ENCODE measurements at places on chromosomes 2 and 18.

- DNase-seq = no peak
Observed at GRCh38 chr2:19631871-19632270, 269.9 kb downstream of the TTC32 start.

- peak; percentile 64 for DNase-seq
Observed at GRCh38 chr2:120809609-120810440, 74.2 kb downstream of the GLI2 start.

- peak; percentile 67 for DNase-seq
Observed at GRCh38 chr2:182666674-182667314, 49.3 kb upstream of the DNAJC10 start.

- DNase-seq = no peak
Observed at GRCh38 chr2:203934041-203934492, 2.5 kb upstream of the ICOS start.

DNA sequence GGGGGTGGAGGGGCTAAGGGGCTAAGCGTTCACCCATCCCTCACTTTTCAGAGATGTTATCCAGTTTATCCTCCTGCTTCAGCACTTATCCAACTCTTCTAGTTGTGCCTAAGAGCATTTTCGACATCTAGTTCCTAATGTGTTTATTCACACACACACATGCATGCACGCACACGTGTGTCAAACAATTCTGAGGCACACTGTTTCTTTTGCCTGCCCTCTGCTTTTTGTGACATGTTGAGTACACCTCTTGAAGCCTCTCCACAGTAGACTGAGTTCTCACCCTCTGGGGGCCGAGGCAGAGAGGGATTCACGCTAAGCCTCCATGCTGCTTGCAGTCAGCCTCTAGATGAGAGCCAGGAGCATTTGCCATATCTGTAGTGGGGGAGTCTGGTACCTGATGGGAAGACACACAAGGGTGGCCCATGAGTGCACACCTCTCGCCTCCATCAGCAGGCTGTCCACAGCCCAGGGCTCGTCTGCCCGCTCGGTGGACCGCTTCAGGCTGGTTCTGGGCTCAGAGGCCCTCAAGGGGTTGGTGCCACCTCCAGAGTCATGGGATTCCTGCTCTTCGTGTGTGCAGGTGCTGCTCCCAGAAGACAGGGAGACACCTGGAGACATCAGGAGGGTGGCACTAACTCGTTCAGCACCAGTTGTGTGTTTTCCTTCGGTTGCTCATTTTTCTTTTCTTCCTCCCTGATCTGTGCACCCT is 11.9 kb downstream of the TWIST2 start:
- no peak for DNase-seq

DNA sequence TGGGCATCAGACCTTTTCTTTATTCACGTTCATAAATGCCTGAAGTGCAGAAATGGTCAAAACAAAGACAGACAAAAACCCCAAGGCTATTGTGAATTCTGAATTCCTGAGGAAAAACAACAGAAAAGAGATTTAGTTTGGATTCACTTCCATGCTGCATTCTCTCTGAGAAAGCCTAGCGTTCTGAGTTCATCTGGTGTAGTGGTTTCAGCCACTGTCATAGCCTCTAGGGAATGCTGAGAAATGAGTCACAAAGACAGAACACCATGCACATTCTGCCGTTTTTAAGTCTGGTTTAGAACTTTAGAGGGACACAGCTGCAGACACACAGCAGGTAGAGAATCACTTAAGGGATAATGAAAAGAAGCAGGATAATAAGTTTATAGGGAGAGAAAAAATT is 93.8 kb downstream of the LRP1B start:
- no peak for DNase-seq

DNA sequence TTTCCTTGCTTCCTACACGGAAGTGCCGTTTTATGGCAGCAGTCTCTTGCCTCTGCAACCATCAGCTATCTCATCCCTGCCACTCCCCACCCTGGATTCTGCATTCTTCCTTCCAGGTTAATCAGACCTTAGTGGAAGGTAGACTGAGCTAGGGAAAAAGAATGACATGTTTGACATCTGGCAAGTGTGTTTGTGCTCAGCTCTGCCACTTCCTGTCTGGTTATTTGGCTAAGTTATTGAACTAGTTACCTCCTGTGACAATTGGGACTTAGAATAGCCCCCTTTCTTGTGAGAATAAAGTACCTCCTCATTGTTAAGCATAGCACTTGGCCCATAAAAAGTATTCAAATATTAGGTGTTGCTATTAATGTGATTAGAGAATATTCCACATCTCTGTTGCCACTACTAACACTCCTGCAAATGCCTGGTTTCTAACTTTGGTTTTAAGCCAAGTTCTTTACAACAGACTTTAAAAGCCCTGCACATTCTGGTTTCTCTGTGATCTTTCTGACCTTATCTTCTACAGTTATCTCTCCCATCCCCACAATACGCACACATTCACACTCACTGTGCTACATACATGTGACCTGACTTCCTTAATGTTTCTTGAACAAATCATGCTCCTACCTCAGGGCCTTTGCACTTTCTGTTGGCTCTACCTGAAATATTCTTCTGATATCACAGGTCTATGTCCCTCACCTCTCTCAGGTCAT is 10.8 kb upstream of the MAPRE2 start:
- peak; percentile 68 for DNase-seq

- no peak for DNase-seq
Observed at GRCh38 chr2:103232865-103233264, 471.0 kb downstream of the TMEM182 start.

- no peak for DNase-seq
Observed at GRCh38 chr2:238939521-238940403, 91.9 kb downstream of the TWIST2 start.

- DNase-seq = no peak
Observed at GRCh38 chr2:216822470-216822869, 37.4 kb downstream of the TNP1 start.

GRCh38 chr2:183037074-183037552 is 1.1 kb downstream of the NCKAP1 start:
- peak; percentile 30 for DNase-seq

Measured in OCI-M1 (cell line).